ENCODE measurements at places on chromosomes 7 and 10.

DNA sequence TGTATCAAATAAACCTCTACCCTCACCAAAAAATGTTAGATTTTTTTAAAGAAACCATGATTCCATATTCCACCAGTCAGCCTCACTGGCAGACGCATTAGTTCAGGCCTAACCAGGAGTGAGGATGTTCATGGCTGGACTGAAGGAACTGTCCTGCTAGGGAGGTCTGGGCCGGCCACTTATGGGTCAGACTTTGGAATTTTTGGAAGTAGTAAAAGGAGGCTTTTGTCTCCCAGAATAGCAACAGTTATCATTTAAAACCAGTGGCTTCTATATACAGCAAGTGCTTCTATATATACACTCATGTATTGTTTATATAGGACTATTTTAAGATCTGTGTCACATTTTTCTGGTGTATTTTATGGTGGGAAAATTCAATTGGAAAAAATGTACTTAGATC is 120.5 kb downstream of the CNNM2 start:
- DNase-seq, result no peak

DNA sequence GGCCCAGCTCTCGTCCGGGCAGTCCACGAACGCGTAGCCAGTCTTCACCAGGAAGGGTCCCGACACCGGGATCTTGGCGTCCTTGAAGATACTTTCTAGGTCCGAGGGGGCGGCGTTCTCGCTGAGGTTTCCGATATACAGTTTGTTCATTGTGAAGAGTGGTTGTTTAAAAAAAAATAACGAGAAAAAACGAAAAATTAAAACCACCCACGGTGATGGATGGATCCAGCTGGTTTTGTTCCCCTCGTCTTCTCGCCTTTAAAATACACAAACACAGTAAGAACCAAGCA is 385 bp downstream of the IGF2BP3 start:
- peak; percentile 46 for DNase-seq

DNA sequence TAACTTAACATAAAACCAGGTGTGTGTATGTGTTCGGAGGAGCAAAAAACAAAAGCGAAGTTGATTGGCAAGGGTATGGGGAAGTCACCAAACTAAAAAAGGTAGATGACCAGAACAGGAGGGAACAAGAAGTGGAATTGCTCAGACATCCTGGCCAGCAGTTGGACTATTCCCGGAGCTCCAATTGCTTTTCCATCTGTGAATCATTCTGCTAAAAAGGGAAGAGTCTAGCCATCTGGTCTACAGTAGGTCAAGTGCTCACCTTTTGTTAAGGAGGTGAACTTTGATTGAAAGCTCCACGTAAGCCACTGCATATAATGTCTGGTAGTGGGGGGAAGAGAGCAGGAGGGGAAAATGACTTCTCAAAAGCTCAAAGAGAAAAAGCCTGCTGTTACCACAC is 50.0 kb upstream of the BET1 start:
- DNase-seq, result no peak

- DNase-seq, result no peak
These were observed 5.2 kb upstream of the PRKAR2B start for GRCh38 chr7:107039199-107039900.

DNA sequence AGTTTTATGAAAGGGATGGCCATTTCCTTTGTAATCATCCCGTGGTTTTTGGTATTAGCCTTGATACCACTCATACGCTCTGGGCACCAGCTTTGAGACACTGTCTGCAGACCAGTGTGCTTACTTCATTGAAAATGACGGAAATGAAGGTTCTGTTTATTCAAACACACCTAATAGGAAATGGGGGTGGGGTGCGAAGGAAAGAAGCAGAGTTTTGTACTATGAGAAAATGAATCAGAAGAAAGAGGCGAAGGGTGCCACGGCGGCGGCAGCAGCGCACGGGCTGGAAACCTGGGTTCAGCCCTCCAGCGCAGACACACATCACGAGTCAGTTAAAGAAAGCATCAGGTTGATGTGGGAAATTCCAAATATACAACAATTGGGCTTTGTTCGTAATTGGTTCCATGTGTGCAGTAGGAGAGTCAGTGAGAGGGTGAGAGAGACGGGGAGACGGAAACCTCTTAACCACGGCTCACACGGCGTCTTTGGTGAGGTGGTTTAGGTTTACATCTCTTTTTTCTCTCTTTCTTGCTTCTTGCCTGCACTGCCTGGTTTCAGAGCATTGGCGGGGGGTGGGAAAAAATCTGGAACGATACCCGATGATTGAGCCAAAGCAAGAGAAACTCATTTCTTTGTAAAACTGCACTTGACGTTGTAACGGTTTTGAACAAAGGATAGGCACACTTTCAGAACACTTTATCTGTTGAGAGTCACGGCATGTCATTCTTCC is 321.2 kb downstream of the FRMD4A start:
- DNase-seq, result no peak

DNA sequence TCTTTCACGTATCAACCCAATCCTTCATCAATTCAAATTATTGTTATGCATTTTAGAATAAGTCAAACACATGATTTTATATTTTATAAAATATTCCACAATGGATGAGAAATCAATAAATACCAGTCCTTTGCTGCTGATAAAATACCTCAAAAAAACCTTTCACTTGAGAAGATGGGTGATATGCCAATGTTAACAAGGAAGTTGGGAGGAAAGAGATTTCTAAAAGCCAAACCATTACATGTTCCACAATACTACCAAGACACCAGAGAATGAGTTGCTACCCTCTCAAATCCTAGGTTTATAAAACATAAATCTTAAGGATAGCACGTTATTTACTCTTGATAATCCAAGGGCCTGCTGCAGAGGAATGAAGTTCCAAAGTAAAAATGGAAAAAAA is 14.4 kb downstream of the RNF133 start:
- DNase-seq, result no peak

DNA sequence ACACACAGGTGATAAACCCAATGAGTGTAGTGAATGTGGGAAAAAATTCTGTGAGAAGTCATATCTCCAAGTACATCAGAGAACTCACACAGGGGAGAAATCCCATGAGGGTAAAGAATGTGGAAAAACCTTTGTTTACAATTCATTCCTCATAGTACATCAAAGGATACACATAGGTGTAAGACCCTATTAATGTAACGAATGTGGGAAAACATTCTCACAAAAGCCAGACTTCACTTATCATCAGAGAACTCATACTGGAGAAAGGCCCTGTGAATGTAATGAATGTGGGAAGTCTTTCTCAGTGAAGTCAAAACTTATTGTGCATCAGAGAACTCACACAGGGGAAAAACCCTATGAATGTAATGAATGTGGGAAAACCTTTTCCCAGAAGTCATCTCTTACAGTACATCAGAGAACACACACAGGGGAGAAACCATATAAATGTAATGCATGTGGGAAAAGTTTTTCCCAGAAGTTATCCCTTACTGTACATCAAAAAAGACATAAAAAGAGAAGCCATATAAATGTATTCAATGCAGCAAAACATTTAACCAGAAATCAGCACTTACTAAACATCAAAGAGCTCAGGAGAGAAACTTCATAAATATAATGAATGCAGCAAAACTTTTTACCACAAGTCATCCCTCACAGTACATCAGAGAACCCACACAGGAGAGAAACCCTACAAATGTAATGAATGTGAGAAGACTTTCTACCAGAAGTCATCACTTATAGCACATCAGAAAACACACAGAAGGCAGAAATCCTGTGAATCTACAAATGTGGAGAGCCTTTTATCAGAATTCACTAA is 49.8 kb downstream of the ZNF239 start:
- no peak for DNase-seq

DNA sequence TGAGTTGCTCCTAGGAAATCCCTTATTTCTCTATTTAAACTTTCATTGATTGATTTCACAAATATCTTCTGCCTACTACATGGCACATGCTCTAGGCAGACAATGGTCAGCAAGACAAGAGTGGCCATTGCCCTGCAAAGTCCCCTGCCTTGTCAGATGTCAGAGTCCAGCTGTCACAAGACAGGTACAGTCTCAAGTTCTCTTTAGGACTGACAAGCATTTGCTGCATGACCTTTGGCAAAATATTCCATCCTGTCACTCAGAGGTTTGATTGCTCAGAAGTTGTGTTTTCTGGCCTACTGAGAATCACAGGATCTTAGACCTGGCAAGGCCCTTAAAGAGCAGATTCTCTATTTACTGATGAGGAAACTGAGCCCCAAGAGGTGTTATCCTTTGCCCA is 322.3 kb upstream of the NFE2L3 start:
- no peak for DNase-seq

- no peak for DNase-seq
These were observed 641.1 kb downstream of the PCDH15 start for GRCh38 chr10:54159924-54160323.

GRCh38 chr7:69859342-69859741 is 261.1 kb downstream of the AUTS2 start:
- no peak for DNase-seq

Data from H1 (cell line).